Neural crest cell (in vitro differentiated cells): ENCODE measurements at places on chromosomes 1 and 21. TPM values are rescaled to one million over a fixed set of nuclear protein-coding genes. Genes with fewer than 3 reads are reported as not detected.

DNA sequence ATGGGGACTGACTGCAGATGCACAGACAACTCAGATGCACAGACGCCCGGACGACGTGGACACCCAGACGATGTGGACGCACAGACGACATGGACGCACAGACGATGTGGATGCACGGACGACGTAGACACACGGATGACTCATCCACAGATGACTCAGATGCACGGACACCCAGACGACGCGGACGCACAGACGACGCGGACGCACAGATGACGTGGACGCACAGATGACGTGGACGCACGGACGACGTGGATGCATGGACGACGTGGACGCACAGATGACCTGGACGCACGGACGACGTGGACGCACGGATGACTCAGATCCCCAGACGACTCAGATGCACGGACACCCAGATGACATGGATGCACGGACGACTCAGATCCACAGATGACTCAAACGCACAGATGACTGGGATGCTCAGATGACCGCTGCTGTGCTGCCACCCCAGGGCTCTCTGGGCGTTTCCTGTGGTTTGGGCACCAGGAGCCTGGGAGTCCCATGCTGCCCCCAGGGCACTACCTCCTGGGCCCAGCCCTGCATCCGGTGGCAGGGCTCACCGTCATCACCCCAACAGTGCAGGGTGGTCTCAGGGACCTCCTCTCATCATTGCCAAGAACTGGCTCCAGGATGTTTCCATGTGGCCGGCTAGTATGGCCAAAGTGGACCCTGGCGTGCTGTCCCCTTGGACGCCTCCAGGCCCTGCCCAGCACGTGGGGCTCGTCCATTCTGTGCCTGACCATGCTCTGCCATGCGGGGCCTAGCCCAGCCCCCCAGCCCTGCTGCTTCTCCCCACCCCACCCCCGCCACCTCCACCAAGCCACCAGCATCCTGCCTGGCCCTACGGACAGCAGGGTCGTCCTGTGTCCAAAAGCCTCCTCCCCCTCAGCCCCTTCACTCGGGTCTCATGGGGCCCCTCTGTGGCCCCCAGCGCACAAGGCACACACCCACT is 14.0 kb downstream of the FAAP20 start:
- no peak for DNase-seq
- peaks cover 6% of the 10 kb centered on the region for H3K4me1 ChIP-seq
- H3K4me3 ChIP-seq: no peak overlapping the region
- H3K27me3 ChIP-seq: no peaks in the 10 kb centered on the region
- peak overlapping the region; percentile 57 for H3K27ac ChIP-seq

Gene UBXN10
- total RNA-seq: 1.3 and 1.4 TPM in 2 replicates

Gene SELP
- total RNA-seq: not detected in 2 replicates

- H3K4me1 ChIP-seq: no peaks in the 10 kb centered on the region
- H3K36me3 ChIP-seq: no peaks in the 10 kb centered on the region
Measured at GRCh38 chr1:176374967-176375569, 87.9 kb upstream of the PAPPA2 start.

- peak; percentile 7 for DNase-seq
- no peaks in the 10 kb centered on the region for H3K27me3 ChIP-seq
- peaks cover 38% of the 10 kb centered on the region for H3K4me1 ChIP-seq
- H3K36me3 ChIP-seq: no peaks in the 10 kb centered on the region
- peak overlapping the region; percentile 93 for H3K27ac ChIP-seq
- H3K4me3 ChIP-seq: peak overlapping the region; percentile 90
Measured at GRCh38 chr1:52727114-52727586, 897 bp downstream of the ZYG11B start.

DNA sequence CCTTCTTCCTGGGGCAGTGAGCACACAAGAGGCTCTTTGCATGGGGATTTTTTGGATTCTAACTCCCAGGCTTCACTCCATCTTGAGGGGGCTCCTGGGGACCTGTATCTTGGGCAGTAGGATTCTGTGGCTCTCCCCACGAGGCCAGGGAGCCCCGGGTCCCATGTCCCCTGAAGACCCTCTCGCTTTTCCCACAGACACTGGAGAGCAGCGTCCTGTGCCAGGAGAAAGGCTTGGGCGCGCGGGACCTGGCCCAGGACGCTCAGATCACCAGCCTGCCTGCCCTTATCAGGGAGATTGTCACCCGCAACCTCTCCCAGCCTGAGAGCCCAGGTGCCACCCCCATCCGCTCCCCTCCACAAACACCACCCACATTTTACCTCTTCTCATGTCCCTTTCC is 735 bp downstream of the CROCC start:
- no peak for DNase-seq
- H3K27me3 ChIP-seq: no peaks in the 10 kb centered on the region
- H3K4me3 ChIP-seq: peak overlapping the region; percentile 78
- H3K27ac ChIP-seq: no peak overlapping the region
- H3K4me1 ChIP-seq: peaks cover 56% of the 10 kb centered on the region

DNA sequence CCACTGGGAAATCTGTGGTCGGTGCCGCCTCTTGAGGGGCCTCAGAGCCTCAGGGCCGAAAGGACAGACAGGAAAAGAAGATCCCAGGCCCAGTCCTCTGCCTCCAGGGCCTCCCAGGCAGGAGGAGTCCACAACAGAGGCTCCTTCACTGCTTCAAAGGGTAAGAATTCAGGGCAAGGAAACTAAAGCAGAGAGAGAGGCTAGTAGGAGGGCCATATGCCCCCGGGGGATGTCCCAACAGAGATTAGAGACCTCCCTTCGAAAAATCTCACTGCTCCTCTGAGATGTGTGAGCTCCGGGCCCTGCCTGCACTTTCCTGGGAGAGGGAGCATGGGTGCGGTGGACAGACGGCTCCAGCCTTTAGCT is 465.9 kb downstream of the NPHP4 start:
- H3K36me3 ChIP-seq: no peaks in the 10 kb centered on the region
- H3K27me3 ChIP-seq: no peaks in the 10 kb centered on the region
- no peak for DNase-seq
- no peak overlapping the region for H3K27ac ChIP-seq
- peaks cover 9% of the 10 kb centered on the region for H3K4me1 ChIP-seq

Gene DHRS3
- total RNA-seq: 0.91 and 1.8 TPM in 2 replicates

Gene LRRC38
- not detected in 2 replicates for total RNA-seq

GRCh38 chr1:93604411-93604810 is 77.2 kb downstream of the BCAR3 start:
- peaks cover 25% of the 10 kb centered on the region for H3K36me3 ChIP-seq
- no peak overlapping the region for H3K4me3 ChIP-seq
- H3K27ac ChIP-seq: no peak overlapping the region
- no peak for DNase-seq

Gene AMY1B
- total RNA-seq: not detected in 2 replicates

Gene MROH9
- total RNA-seq: not detected in 2 replicates

Gene INSRR
- 0.07 TPM in 1 of 2 replicates, not detected in the other for total RNA-seq

- H3K4me3 ChIP-seq: no peak overlapping the region
- no peaks in the 10 kb centered on the region for H3K36me3 ChIP-seq
- no peak for DNase-seq
- H3K27me3 ChIP-seq: no peaks in the 10 kb centered on the region
- H3K4me1 ChIP-seq: no peaks in the 10 kb centered on the region
Measured at GRCh38 chr1:119573886-119574285, 66.9 kb downstream of the HSD3B1 start.

Gene NUDT4B
- total RNA-seq: not detected in 2 replicates

DNA sequence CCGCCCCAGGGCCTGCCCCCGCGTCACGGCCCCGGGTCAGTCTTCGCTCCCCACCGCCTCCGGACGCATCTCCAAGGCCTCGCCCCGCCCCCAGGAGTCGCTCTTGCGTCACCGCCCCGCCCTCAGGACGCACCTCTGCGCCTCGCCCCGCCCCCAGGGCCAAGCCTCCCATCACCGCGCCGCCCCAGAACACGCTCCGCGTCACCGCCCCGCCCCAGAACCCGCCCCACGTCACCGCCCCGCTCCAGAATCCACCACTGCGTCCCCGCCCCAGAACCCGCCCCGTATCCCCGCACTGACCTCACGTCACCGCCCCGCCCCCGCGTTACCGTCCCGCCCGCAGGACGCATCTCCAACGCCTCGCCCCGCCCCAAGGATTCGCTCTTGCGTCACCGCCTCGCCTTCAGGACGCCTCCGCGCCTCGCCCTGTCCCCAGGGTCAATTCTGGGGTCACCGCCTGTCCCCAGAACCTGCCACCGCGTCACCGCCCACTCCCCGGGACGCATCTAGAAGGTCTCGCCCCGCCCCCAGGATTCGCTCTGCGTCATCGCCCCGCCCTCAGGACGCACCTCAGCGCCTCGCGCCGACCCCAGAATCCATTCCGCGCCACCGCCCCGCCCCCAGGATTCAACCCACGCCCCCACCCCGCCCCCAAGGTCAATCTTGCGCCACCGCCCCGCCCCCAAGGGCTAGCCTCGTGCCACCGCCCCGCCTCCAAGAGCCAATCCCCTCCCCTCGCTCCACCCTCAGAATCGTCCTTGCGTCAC is 451 bp upstream of the CASP9 start:
- H3K36me3 ChIP-seq: no peaks in the 10 kb centered on the region
- H3K27ac ChIP-seq: peak overlapping the region; percentile 100
- peaks cover 49% of the 10 kb centered on the region for H3K4me1 ChIP-seq
- peak; percentile 99 for DNase-seq
- H3K4me3 ChIP-seq: peak overlapping the region; percentile 91
